ENCODE measurements at places on chromosomes 13 and 19.

GRCh38 chr13:42283574-42283973 lies 11.6 kb downstream of the AKAP11 start:
- no peak for DNase-seq

- no peak for DNase-seq
Measured at GRCh38 chr19:49017041-49017665, at the start of gene LHB. Gene LHB, minus strand, starts transcription at chr19:49017091. Its CDS starts 10 bp downstream, at chr19:49017081.

DNA sequence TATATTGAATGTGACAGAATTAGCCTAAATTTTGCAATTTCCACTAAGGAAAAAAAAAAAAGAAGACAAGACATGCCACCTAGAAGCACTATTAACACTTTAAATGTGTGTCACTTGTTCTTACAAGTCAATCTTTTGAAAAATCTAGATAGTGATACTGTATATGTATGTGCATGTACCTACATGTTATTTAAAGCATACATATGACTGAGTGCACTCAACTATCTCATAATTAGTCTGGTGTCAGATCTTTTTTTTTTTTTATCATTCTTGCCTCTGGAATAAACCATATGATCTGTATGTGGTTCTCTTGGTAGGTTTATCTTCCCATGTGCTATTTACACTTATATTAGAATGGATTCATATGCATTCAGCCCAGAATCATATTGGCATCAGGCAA lies 62.3 kb downstream of the FOXO1 start:
- no peak for DNase-seq

- DNase-seq: no peak
Measured at GRCh38 chr13:66477816-66478215, 752.3 kb downstream of the PCDH9 start.

GRCh38 chr19:46142294-46142693 lies 5.7 kb upstream of the IGFL2 start:
- DNase-seq: no peak

DNA sequence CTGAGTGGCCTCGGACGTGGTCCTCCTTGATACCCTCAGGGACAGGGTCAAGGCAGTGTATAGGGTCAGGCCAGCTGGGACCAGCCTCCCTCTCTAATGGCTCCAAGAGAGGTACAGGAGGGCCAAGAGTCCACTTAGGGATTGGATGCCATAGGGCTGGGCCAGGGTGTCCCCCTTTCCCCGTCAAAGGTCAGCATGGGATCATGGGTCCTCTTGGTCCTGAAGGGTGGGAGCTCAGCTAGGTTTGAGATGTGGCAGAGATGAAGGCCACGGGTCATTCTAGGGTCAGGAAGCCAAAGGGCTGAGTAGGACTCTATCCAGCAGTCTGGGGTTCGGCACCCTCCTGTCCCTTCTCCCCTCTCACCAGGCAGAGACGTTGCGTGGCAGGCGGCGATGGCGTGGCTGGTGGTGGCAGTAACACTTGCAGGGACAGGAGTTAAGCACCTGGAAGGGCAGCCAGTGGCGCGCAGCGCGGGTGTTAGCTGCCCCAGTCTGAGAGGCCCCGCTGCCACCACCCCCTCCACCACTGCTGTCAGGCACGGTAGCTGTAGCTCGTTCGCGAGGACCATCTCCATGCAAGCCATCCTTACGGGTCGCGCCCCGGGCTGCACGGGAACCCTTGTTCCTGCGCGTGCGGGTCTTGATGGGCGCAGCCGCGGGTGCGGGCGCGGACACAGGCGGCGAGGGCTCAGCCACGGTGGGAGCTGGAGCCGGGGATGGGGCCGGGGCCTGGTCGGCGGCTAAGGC lies 2.6 kb downstream of the GGN start:
- DNase-seq: no peak

- DNase-seq: no peak
Measured at GRCh38 chr13:26508885-26509284, 48.6 kb upstream of the WASF3 start.

- DNase-seq: no peak
Measured at GRCh38 chr19:51710163-51710562, 13.6 kb downstream of the HAS1 start.

GRCh38 chr19:493391-494170 lies 2.7 kb upstream of the MADCAM1 start:
- DNase-seq: no peak

GRCh38 chr19:54191811-54192453 lies 824 bp downstream of the TSEN34 start:
- no peak for DNase-seq

DNA sequence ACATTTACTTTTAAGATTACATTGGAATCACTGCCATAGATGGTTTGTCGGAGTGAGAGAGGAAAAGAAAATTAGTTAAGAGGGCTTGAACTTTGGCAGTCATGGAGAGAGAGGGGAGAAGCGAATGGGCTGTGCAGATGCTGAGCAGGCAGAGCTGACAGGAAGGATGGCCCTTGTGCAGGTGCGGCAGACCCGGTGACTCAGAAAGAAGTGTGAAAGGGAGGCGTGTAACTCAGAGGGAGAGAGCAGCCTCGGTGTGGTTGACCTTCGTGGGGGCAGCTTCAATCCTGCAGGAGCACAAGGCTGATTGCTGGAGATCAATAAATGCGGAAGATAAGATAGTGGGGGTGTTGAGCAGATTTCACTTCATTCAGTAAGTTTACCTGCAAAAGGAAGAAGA lies 76.9 kb downstream of the TNFSF13B start:
- no peak for DNase-seq

- no peak for DNase-seq
Measured at GRCh38 chr19:46386996-46387712, 26.2 kb downstream of the CCDC8 start.

DNA sequence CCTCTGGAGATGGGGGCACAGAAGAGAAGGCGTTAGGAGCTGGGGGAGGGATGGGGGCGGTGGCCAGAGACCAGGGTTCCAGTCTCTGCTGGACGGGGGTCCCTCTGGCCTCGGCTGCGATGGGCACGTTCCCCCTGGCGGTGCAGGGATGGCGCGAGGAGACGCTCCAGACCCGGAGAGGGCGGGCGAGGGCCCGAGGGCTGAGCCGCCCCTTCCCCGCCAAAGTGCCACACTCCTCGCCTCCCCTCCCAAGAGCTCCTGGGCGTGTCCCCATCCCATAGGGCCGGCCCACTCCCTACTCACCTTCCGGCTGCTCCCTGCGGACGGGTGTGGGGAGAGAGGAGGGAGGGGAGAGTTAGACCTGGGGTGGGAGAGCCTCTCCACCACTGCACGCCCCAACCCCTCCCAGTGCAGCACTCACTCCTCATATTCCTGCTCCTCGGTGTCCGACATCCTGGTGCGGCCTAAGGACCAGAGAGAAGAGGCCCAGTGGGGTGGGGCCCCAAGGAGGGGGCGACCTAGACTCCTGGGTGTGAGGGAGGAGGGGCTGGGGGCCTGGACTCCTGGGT lies 2.2 kb downstream of the TNNT1 start:
- no peak for DNase-seq

DNA sequence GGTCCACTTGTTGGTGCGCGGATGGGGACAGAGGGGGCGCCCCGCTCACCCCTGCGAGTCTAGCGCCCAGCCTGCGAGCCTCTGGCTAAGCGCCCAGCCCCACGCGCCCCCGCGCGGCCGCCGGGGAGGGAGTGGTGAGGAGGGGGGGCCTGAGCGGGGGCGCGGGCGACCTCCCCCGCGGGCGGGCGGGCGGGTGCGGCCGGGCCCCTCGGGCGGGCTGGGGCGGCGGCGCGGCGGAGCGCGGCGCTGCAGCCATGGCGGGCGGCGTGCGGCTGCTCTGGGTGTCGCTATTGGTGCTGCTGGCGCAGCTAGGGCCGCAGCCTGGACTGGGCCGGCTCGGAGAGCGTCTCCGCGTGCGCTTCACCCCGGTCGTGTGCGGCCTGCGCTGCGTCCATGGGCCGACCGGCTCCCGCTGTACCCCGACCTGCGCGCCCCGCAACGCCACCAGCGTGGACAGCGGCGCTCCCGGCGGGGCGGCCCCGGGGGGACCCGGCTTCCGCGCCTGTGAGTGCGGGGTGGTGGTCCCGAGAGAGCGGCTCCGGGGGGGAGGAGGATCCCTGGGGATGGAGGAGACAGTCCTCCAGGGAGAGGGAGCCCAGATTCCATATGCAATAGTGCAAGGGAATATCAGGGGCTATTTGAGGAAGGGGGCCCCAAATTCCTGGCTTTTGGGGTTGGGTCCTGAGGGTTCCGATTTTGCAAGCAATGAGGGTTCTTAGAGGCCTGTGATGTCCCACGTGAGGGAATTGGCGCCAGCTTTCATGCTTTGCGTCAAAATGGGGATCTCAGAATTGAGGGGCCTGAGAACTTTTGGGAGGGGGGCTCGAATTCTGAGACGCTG lies at the start of gene LTBP4:
Gene LTBP4, plus strand, starts transcription at position 236 of the 841 bp plus-strand sequence. Its CDS starts 19 bp downstream, at position 255.
- DNase-seq: peak; percentile 57

DNA sequence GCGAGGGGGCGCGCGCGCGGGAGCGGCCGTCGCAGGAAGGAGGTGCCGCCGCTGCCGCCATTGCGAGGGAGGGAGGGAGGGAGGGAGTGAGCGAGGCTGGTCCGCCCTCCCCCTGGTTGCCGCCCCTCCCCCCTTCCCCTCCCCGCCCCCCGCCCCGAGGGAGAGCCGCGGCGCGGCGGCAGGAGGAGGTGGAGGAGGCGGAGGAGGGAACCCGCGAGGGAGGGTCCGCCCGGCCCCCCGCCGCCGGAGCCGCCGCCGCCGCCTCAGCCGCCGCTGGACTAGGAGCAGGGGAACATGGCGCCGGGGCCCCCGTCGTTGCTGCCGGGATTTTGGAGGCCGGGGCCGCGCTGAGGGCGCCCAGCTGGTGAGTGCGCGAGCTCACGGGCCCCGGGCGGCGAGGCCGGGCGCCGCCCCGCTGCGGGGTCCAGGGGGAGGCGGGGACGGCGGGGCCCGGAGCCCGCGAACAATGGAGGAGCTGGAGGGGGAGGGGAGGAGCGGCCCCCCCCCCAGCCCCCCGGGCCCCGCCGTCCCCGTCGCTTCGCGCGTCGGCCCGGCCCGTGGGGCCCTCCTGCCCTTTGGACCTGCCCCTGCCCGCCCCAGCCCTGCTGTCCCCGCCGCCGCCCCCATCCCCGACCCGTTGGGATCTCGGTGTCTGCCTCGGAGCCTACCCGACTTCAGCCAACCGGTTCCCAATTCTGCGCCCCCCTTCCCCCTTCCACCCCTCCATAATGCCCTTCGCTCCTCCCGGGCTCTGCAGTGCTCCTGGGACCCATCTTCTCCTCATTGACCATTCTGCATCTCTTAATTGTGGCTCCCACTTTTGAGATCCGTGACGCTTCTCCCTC lies at the start of gene ARHGAP35:
Gene ARHGAP35, plus strand, starts transcription at position 152 of the 845 bp plus-strand sequence. CDS start 57,679 bp downstream, outside the sequence.
- DNase-seq: no peak

DNA sequence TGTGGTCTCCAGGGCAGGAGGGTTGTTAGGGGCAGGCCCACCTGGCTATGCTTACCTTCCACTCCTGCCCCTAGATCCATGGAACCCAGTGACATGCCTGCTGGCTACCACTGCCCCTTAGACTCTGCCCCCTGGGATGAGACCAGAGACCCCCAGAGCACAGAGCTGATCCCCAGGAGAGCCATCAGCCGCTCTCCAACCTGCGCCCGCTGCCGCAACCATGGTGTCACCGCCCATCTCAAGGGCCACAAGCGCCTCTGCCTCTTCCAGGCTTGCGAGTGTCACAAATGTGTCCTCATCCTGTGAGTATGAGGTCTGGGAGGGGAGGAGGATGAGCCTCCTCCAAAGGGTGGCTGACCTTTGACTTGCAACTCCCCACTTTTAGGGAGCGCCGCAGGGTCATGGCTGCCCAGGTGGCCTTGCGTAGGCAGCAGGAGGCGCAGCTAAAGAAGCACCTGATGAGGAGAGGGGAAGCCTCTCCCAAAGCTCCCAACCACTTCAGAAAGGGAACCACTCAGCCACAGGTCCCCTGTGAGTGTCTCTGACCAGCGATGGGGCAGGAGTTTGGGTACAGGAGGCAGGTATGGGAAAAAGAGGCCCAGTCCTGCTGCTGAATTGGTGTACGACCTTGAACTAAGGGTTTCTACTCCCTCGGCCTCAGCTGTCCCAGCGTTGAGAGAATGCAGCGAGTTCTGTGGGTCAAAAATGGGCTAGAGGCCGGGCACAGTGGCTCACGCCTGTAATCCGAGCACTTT lies 2.7 kb downstream of the DMRTC2 start:
- DNase-seq: no peak

DNA sequence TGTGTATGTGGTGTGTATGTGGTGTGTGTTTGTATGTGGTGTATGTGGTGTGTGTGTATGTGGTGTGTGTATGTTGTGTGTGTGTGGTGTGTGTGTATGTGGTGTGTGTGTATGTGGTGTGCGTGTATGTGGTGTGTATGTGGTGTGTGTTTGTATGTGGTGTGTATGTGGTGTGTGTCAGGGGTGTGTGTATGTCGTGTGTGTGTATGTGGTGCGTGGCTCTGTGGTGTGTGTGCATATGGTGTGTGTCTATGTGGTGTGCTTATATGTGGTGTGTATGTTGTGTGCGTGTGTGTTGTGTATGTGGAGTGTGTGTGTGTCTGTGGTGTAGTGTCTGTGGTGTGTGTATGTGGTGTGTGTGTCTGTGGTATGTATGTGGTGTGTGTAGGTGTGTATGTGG lies 62.5 kb upstream of the MEDAG start:
- DNase-seq: no peak

- no peak for DNase-seq
Measured at GRCh38 chr19:19752760-19753403, 20.0 kb upstream of the ZNF14 start.

- DNase-seq: peak; percentile 82
Measured at GRCh38 chr19:53553865-53554791, 16.2 kb downstream of the ZNF331 start.

- no peak for DNase-seq
Measured at GRCh38 chr13:75296641-75297040, 185.3 kb downstream of the TBC1D4 start.

- DNase-seq: peak; percentile 95
Measured at GRCh38 chr19:45444318-45445041, 20.8 kb upstream of the ERCC1 start.

DNA sequence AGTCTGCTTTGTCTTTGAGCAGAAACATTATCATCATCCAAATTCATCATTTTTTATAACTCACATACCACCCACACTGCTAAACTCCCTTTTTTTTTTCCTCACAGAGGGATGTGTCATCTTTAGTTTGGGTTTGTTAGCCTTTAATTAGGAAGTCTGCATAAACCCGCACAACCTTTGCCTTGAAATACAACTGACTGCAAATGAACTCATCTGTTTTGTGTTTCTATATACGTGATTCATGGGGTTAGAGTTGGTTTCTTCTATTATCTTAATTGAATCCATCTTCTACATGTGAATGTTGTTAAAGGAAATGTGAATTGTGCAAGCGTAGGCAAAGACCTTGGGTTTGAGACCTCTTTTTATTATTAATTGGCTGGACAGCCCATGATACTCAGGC lies 102.7 kb downstream of the SLAIN1 start:
- DNase-seq: no peak

DNA sequence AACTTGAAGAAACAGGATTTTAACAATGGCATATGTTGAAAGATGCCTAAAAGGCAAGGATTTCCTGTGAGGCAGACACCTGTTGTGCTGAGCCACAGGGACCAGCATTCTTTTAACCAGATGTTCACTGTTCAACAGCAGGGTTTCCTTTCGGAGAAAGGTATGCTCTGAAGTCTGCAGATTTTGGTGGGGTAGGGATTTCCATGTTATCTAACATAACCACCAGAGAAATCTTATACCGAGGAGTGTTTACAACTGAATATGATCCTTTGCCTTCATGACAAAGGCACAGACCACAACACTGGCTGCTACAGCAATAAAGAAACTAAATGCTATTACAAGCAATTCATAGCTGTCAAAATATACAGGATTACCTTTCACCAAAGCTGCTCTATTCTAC lies 48.1 kb downstream of the MPHOSPH8 start:
- DNase-seq: no peak

GRCh38 chr19:2550431-2551171 lies 74.7 kb downstream of the GADD45B start:
- DNase-seq: peak; percentile 36

Data from BE2C (cell line).